ENCODE measurements at places on chromosomes 1 and 21.
A peak's percentile ranks its signal among the peaks of the same experiment; 100 is the strongest.

DNA sequence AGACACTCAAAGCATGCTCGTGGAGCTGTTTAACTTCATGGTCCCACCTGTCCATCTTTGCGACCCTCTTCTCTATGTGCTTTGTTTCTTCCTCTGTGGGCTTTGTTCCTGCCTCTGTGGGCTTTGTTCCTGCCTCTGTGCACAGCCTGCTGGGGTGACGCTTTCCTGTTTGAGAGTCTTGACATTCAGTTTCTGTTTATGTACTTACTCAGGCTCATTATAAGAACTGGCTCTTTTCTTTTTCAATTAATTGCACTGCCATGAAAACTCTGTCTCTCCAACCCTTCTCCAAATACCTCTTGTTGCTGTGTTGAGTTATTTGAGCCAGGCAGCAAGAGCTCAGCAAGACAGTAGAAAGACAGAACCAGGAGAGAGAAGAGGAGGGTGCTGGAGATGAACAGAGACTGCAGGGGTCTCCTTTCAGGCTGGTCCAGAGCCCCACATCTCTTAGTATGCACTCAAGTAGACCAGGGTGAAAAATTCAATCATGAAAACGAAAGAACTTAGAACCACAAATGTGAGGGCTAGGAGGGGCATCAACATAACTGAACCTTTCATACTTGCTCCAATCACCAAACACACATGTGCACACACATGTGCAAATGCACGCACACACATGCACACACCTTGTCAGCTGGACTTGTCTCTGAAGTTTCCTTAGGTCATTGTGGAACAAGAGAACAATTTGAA lies 88.3 kb upstream of the SGIP1 start:
- no peak overlapping the region for H3K4me3 ChIP-seq
- no peak overlapping the region for H3K27ac ChIP-seq
- no peaks in the 10 kb centered on the region for H3K27me3 ChIP-seq
- no peaks in the 10 kb centered on the region for H3K4me1 ChIP-seq
- H3K36me3 ChIP-seq = no peaks in the 10 kb centered on the region
- DNase-seq = no peak

GRCh38 chr1:156399355-156400125 lies 30.5 kb downstream of the RHBG start:
- H3K36me3 ChIP-seq = peaks cover 4% of the 10 kb centered on the region
- peaks cover 6% of the 10 kb centered on the region for H3K4me1 ChIP-seq
- peaks cover 16% of the 10 kb centered on the region for H3K27me3 ChIP-seq
- no peak overlapping the region for H3K27ac ChIP-seq

GRCh38 chr1:215584389-215584788 lies 17.3 kb downstream of the KCTD3 start:
- H3K27ac ChIP-seq = peak overlapping the region; percentile 89
- DNase-seq = no peak
- peaks cover 16% of the 10 kb centered on the region for H3K4me1 ChIP-seq
- no peaks in the 10 kb centered on the region for H3K27me3 ChIP-seq
- no peak overlapping the region for H3K4me3 ChIP-seq
- peaks cover 75% of the 10 kb centered on the region for H3K36me3 ChIP-seq

- H3K27me3 ChIP-seq = no peaks in the 10 kb centered on the region
- peak overlapping the region; percentile 16 for H3K27ac ChIP-seq
- H3K36me3 ChIP-seq = no peaks in the 10 kb centered on the region
- H3K4me3 ChIP-seq = no peak overlapping the region
Measured at GRCh38 chr1:55472784-55473183, 257.6 kb upstream of the USP24 start.

DNA sequence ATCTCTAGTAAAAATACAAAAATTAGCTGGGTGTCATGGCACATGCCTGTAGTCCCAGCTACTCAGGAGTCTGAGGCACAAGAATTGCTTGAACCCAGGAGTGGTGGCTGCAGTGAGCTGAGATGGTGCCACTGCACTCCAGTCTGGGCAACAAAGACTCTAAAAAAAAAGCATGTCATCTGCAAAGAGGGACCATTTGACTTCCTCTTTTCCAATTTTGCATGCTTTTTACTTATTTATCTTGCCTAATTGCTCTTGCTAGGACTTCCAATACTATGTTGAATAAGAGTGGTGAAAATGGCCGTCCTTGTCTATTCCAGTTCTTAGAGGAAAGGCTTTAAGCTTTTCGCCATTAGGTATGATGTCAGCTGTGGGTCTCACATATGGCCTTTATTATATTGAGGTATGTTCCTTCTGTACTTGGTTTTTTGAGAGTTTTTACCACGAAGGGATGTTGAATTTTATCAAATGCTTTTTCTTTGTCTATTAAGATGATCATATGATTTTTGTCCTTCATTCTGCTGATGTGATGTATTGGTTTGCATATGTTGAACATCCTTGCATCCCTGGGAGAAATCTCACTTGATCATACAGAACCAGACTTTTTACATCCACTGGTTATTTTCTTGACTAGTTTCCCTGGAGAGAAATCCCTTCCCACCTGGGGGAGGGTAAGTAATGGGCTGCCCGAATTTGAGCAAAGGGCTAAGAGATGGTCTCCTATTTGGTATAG lies 17.0 kb upstream of the RAP1GAP start:
- no peaks in the 10 kb centered on the region for H3K4me1 ChIP-seq
- H3K4me3 ChIP-seq = no peak overlapping the region
- no peaks in the 10 kb centered on the region for H3K27me3 ChIP-seq
- no peak overlapping the region for H3K27ac ChIP-seq
- H3K36me3 ChIP-seq = peaks cover 85% of the 10 kb centered on the region
- DNase-seq = no peak

GRCh38 chr1:89938171-89939055 lies 56.5 kb upstream of the ZNF326 start:
- no peak for DNase-seq
- no peaks in the 10 kb centered on the region for H3K27me3 ChIP-seq
- no peak overlapping the region for H3K27ac ChIP-seq
- peaks cover 30% of the 10 kb centered on the region for H3K36me3 ChIP-seq
- H3K4me1 ChIP-seq = peaks cover 9% of the 10 kb centered on the region

DNA sequence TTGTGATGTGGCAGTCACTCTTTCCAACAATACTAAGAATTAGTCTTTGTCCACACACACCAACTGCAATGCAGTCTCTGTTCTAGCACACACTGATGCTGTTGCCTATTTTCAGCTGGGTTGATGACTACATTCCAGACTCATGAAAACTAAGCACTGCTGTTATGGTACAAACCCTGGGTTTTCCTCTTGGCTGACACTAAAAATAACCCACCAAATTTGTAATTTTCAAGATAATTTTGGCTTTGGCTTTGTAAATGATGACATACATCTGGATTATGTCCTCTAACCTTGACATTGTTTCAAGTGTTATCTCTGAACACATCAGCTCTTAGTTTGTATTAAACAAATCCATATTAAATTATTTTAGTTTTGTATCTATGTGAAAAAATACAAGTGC lies 444.8 kb downstream of the PTPRC start:
- H3K36me3 ChIP-seq = no peaks in the 10 kb centered on the region
- H3K27ac ChIP-seq = no peak overlapping the region
- no peaks in the 10 kb centered on the region for H3K4me1 ChIP-seq

- H3K4me3 ChIP-seq = no peak overlapping the region
- no peaks in the 10 kb centered on the region for H3K4me1 ChIP-seq
- no peaks in the 10 kb centered on the region for H3K27me3 ChIP-seq
- no peak for DNase-seq
- no peaks in the 10 kb centered on the region for H3K36me3 ChIP-seq
Measured at GRCh38 chr1:195434566-195435203, 1173.6 kb downstream of the KCNT2 start.

DNA sequence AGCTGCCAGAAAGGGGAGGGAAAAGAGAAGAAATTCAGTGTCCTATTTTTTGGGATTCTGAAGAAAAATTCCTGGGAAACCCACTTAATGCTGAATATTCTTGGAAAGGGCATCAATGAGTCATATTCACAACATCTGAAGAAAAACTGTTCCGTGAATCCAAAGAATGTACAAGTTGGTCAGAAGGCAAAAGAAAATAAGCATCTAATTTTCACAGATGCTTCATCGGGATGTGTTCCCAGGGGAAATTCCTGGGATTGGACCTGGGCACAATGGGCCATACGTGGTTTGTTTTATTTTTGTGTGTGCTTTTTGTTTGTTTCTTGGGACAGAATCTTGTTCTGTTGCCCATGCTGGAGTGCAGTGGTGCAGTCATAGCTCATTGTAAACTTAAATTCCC lies 112.2 kb downstream of the MAP3K21 start:
- no peak overlapping the region for H3K27ac ChIP-seq
- no peaks in the 10 kb centered on the region for H3K36me3 ChIP-seq
- H3K4me1 ChIP-seq = peaks cover 18% of the 10 kb centered on the region
- H3K27me3 ChIP-seq = no peaks in the 10 kb centered on the region
- no peak for DNase-seq

DNA sequence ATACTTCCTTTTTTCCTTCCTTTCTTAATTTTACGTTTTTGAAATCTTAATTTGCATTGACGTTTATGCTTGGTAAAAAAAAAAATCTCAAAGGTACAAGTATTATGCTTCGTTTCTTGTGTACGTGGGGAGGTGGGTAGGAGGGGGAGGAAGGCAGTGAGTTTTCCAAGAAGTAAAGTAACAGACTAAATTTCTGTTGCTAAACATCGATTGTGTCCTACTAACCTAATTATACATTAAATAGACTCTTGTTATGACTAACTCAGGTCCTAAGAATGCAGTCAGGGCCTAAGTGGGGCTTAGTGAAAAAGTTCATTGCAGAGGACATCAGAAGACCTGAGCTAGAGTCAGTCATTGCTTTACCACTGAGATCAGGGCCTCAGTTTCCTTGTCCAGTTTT lies 17.5 kb downstream of the NEK7 start:
- peaks cover 6% of the 10 kb centered on the region for H3K36me3 ChIP-seq
- no peaks in the 10 kb centered on the region for H3K27me3 ChIP-seq
- DNase-seq = no peak
- no peak overlapping the region for H3K4me3 ChIP-seq
- peaks cover 37% of the 10 kb centered on the region for H3K4me1 ChIP-seq
- no peak overlapping the region for H3K27ac ChIP-seq

DNA sequence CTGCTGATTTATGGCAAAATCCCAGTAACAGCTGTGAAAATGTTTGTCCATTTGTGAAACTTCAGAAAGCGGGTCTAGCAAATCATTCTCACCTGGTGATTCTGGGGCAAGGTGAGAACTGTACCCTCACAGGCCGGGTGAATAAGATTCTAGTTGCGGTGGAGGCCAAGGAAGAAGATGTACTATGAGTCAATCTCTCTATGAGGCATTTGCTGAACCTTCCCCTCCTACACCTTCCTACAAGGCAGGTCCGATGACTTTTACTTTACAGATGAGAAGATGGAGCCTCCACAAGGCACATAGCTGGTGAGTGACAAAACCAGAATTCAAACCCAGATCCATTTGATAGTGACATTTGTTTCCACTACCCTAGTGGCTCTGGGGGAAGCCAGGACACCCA lies 72.7 kb downstream of the BACH1 start:
- no peak overlapping the region for H3K4me3 ChIP-seq
- DNase-seq = no peak
- H3K36me3 ChIP-seq = peaks cover 23% of the 10 kb centered on the region
- H3K4me1 ChIP-seq = peaks cover 3% of the 10 kb centered on the region

GRCh38 chr1:218304281-218305039 lies 19.4 kb downstream of the RRP15 start:
- H3K4me1 ChIP-seq = peaks cover under 1% of the 10 kb centered on the region
- peak; percentile 34 for DNase-seq
- H3K27me3 ChIP-seq = no peaks in the 10 kb centered on the region
- no peak overlapping the region for H3K4me3 ChIP-seq

- DNase-seq = no peak
- H3K4me3 ChIP-seq = no peak overlapping the region
- H3K27ac ChIP-seq = no peak overlapping the region
- no peaks in the 10 kb centered on the region for H3K27me3 ChIP-seq
- peaks cover 8% of the 10 kb centered on the region for H3K4me1 ChIP-seq
- no peaks in the 10 kb centered on the region for H3K36me3 ChIP-seq
Measured at GRCh38 chr21:35646606-35647005, 413.7 kb downstream of the SETD4 start.
